ENCODE measurements at places on chromosomes 4 and X.

- DNase-seq = no peak
Measured at GRCh38 chr4:7323872-7324650, 110.7 kb downstream of the PSAPL1 start.

DNA sequence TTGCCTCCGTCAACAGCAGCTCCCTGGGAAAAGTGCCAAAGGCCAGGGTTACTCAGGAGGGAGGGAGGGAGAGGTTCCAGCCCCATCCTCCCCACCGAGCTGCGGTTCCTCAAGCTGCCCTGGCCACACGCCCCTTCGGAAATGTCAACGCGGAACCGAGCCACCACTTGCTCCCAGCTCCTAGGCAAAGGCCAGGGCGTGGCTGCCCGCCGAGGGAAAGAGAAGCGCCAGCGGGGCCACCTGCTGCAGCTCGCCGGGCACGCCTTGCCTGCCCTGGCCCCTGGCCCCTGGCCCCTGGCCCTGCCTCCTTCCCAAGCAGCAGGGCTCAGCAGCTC, 15.3 kb downstream of the SLC6A8 start:
- DNase-seq = no peak

DNA sequence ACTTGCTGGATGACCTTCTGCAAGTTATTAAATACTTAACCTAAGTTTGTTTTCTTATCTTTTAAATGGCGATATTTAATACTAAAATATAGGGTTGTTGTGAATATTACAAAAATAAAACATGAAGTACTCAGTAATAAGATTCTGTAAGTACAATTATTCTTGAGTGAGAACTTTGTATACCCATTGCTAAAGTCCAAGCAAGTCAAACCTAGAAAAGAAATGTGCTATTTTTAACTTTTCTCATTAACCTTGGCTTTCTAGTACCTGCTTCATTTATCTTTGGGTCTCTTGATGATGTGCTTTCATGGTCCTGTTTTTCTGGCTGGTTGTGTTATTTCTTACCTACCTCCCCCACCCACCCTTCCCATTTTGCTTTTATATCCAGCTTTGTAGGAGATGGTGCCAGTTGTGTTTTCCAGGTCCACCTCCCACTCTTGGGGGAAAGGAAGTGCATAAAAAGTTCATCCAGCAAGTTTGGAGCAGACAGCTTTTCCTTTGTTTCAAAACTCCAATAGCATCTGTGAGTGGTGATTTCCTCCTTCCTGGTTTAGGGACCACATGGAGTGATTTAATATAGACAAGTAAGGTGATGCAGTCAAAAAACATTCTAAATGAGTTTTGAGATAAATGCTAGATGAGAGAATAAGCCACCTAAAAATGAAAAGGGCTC, 7.5 kb upstream of the CXCL8 start:
- DNase-seq = no peak

DNA sequence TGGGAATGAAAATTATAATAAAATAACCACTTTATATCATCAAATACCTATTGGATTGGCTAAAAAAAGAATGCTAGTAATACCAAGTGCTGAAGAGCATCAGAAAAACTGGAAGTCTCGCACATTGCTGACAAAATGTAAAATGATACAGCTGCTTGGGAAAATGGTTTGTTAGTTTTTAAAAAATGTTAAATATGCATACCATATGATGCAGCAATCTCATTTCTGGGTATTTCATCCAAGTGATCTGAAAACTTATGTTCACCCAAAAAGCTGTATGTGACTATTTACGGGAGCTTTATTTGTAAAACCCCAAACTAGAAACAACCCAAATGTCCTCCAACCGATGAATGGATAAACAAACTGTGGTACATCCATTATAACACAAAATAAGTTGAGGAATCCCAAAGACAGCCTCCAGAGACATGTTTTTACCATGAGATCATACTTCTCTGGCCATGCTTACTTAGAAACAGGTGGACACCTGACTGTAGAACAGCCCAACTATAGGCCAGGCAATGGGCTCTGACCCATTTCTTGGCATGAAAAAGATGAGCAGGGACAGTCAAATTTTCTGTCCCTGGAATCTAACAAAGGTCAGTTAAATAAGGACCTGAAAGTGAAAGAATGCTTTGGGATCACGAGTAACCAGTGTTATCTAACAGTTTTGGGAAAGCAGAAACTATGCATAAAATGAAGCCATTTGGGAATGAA, 47.5 kb upstream of the FAM120C start:
- no peak for DNase-seq

GRCh38 chrX:51024106-51024696, 113.7 kb downstream of the BMP15 start:
- DNase-seq = no peak

Measured in CD4-positive, alpha-beta T cell treated with Interleukin-12 subunit alpha and Interleukin-12 subunit beta, for 1 hour (primary cell).